ENCODE measurements at places on chromosomes 7 and 10.

GRCh38 chr10:78947226-78947625 lies 121.5 kb upstream of the ZMIZ1 start:
- no peak for DNase-seq

DNA sequence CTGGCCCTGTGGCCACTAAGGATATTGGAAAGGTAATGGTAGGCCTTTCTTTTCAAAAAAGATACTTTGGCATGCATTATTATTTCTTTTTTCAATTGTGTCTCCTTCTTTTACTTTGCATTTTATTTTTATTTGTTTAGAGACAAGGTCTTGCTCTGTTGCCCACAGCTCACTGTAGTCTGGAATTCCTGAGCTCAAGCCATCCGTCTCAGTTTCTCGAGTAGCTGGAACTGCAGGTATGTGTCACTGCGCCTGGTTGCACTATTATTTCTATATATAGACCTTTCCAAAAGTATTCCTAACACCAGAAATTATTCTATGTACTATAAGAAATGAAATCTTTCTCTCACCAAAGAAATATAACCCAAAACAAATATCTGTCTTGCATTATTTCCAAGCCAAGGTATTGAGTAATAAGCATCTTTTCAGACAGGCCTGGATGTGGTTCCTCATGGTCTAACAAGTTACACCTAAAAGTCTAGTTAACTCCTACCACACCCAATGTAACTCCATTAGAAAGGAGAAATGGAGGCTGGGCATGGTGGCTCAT lies 500.8 kb upstream of the ANKRD30A start:
- DNase-seq = no peak

GRCh38 chr7:5626498-5626897 lies 155.0 kb downstream of the RNF216 start:
- DNase-seq = no peak

GRCh38 chr10:89257581-89257980 lies 6.0 kb upstream of the LIPA start:
- no peak for DNase-seq

DNA sequence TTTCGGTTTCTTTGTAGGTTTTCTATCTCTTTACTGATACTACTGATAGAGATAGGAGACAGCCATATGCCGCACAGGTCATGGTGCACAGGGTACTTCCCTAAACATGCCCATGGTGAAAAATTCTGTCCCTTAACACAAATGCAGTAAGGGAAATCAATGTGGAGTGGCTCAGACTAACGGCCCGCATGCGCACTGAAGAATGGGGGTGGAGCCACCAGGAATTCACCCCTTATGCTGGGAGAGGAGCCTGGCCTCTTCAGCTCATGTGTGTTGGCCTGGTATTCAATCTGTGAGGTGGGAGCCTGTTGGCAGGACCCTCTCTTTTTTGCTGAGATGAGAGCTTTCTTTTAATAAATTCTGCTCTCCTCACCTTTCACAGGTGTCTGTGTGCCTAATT lies 8.4 kb upstream of the URGCP start:
- DNase-seq = no peak

GRCh38 chr10:509361-510102 lies 179.9 kb downstream of the DIP2C start:
- DNase-seq = no peak

DNA sequence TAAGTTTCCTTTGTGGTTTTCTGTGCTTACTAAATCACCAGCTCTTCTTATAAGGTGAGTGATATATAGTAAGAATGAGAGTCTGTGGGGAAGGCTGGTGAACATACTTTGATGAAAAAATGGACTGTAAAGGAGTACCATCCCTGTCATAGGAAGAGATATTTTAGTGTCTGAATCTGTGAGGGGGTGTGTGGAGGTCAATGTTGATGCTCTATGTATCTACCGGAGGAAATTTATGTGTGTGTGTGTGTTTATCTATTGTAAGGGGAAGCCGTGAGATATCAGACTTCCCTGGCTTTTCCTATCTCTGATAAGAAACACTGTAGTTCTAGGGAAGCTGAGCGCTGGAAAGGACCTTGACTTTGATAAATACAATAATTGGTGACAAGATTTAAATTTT lies 179.0 kb downstream of the PCDH15 start:
- no peak for DNase-seq

DNA sequence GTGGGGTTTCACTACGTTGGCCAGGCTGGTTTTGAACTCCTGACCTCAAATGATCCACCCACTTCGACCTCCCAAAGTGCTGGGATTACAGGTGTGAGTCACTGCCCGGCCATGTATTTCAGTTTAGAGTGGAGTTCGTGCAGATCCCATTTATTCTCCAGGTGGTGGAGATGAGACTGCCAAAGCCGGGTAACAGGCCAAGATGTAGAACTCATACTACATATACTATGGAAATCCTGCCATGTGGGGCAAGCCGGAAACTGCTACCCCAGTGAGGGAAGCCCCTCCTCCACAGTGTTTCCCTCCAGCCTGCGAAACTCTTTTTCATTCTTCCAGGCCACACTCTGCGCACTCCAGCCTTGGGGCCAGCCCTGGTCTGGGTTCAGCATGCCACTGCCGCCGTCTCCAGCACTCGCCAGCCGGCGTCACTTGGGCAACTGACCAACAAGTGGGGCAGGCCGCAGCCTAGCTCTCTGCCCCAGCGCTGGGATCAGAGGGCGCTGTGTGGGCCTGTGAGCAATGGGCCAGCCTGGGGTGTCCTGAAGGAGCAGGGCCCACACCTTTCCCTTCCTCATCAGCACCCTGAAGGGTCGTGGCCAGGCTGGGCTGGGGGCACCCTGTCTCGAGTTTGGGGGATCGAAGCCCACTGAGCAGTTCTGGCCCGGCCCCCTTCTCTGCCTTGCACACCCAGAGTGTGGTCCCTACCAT lies 122.0 kb downstream of the TRRAP start:
- DNase-seq = no peak

- no peak for DNase-seq
Measured at GRCh38 chr10:121999301-121999700, 10.3 kb downstream of the TACC2 start.

- DNase-seq = no peak
Measured at GRCh38 chr7:6130007-6130587, 98.9 kb downstream of the ANKRD61 start.

- DNase-seq = peak; percentile 64
Measured at GRCh38 chr7:19519443-19520021, 189.3 kb downstream of the POLR1F start.

- DNase-seq = no peak
Measured at GRCh38 chr7:40526951-40527715, 392.3 kb downstream of the SUGCT start.

DNA sequence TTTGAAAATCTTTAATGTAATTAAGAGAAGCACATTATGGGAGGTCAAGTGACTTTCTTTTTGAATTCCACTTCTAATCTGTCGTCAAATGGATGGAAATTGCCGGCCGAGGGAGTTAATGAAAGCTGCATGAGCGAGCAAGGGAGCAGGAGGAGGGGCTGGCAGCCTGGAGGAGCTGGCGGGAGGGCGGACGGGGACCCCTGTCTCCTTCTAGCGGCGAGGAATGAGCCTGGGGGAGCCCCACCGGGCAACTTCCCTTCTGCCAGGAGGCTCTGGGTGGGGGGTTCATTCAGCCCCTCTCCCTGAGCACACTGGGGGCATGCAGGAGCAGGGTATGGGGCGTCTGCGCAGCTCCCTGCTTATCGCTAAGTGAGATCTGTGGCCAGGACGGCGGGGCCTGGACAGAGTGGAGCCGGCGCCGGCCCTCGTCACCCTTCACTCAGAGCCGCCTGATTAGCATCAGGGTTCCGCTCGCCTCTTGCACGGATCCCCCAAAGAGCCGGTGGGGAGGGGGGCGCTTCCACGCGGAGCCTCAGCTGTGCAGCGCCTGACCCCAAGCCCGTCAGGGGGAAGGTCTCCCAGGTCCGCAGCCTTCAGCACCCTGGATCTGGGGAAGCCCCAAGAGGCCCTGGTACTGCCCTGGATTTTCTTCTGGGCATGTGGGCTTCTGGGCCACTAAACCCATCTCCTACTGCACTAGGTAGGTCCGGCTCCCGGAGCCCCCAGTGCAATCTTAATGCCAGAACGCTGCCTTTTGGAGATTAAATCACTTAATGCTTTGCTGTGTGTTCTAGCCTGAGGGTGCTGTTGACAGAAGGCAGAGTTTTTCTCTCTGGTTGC lies 680.8 kb downstream of the LRMDA start:
- DNase-seq = no peak

GRCh38 chr7:81669476-81670105 lies 100.3 kb downstream of the HGF start:
- DNase-seq = no peak

- DNase-seq = no peak
Measured at GRCh38 chr10:4263601-4263921, 478.6 kb upstream of the KLF6 start.

GRCh38 chr10:101780818-101781654 lies 2.2 kb downstream of the NPM3 start:
- peak; percentile 50 for DNase-seq

- DNase-seq = no peak
Measured at GRCh38 chr10:121449482-121449924, 148.7 kb downstream of the FGFR2 start.

DNA sequence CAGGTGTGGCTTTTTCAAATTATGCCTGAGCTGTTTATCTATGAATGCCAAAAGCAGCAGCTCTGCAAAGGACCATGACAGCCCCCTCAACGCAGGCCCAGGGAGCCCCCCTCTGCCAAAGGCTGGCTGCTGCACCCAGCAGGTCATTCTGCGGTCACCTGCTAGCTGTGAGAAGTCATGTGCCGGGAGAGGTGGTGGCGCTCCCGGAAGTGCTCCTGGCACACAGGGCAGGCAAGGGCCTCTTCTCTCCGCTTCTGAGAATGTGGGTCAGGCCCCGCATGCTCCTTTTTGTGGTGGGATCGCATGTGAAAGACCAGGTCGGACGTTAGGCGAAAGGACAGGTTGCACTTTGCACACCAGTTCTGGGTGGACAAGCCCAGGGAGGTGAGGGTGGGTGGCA lies 16.4 kb downstream of the ZNF488 start:
- no peak for DNase-seq

DNA sequence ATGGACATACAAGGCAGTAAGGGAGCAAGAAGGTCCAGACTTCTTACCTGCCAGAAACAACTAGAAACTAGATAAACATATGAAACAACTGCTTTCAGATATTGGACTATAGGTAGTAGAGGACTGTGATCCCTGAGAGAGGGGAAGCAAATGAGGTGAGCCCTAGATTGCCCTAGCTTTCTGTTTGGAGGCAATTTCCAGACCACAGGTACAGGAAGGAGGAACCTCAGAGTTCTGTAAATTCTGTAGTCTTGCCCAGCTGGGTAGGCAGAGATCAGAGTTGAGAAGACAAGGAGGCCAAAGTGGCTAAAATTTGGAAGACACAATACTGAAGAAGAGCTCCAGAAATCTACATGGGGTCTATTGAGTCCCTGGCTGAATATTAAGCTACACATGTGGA lies 21.0 kb downstream of the CDK6 start:
- no peak for DNase-seq

DNA sequence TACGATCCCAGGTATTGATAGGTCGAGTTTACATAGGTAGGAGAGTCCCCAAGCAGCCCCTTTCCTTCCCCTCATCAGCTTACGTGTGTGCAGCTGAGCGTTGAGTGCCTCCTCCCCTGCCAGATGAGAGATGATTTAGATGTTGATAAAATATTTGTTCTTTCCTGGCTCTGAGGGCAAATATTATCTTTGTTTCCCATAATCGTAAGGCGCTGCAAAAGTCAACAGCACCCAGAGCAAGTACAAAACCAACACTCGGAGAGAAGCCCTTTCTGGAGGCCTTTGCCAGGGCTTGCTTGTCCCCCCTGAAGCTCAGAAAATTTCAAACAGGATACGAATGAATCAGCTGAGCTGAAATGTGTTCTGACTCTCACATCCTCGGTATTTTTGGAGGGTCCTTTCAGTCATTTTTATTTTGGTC lies 683.2 kb downstream of the LRMDA start:
- no peak for DNase-seq

- DNase-seq = no peak
Measured at GRCh38 chr10:93269281-93269680, 195.6 kb downstream of the CYP26A1 start.

DNA sequence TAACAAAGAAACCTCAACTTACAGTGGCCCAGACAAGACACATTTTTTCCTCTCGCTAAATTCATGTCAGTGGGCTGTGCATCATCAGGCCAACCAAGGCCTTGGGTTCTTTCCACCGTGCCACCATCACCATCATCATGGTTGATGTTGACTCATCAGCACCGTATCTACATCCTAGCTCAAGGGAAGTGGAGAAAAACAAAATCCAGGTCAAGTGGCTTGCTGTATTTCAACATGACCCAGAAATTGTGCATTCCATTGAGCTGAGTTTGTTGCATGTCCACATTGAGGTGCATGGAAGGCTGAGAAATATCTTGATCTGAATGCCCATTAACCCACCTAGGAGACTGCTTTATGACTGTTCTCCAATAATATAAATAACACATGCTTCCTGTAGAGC lies 312.4 kb upstream of the CDC14C start:
- DNase-seq = peak; percentile 74

GRCh38 chr7:79590916-79591623 lies 137.6 kb upstream of the MAGI2 start:
- no peak for DNase-seq

GRCh38 chr10:1369197-1369596 lies 313.0 kb downstream of the WDR37 start:
- DNase-seq = no peak

GRCh38 chr10:78868456-78868855 lies 200.3 kb upstream of the ZMIZ1 start:
- no peak for DNase-seq

DNA sequence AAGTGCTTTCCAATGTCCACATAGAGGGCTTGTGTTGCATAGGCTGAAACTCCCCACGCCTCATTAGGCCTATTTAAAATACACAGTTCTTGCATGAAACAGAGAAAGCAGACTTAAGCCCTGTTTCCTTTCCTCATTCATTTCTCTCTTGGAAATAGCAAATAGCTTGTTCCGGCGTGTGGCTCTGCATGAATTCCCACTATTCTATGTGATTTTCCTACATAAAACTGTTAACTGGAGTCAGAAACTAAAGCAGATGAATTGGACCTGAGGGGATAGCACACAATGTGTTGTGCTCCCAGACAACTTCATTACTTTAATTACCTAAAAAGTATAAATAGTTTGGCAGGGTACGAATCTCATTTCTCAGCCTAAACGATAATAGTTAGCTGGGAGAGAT lies 981.5 kb downstream of the SORCS1 start:
- no peak for DNase-seq

DNA sequence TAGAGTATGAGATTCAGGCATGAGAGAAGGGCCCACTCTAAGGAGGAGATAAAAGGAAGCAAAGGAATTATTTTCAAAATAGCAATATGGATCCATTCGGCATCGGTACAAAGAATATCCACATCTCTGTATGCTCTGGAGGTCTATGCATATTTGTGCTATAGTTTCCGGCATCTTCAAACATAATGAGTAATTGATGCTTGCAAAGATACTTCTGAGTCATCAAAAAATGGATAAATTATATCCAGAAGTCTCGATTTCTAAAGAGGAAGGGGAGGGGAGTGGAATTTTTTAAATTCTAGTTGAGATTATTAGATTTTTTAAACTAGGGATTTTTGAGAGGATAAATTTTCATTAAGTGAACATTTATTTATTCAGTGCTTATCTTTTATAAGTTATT lies 72.9 kb upstream of the KIAA1217 start:
- no peak for DNase-seq

- no peak for DNase-seq
Measured at GRCh38 chr7:111815354-111815753, 253.1 kb upstream of the IMMP2L start.
